ENCODE measurements at places on chromosomes 2 and 18.

GRCh38 chr18:57909620-57910019, 106.5 kb upstream of the ATP8B1 start:
- DNase-seq = no peak

DNA sequence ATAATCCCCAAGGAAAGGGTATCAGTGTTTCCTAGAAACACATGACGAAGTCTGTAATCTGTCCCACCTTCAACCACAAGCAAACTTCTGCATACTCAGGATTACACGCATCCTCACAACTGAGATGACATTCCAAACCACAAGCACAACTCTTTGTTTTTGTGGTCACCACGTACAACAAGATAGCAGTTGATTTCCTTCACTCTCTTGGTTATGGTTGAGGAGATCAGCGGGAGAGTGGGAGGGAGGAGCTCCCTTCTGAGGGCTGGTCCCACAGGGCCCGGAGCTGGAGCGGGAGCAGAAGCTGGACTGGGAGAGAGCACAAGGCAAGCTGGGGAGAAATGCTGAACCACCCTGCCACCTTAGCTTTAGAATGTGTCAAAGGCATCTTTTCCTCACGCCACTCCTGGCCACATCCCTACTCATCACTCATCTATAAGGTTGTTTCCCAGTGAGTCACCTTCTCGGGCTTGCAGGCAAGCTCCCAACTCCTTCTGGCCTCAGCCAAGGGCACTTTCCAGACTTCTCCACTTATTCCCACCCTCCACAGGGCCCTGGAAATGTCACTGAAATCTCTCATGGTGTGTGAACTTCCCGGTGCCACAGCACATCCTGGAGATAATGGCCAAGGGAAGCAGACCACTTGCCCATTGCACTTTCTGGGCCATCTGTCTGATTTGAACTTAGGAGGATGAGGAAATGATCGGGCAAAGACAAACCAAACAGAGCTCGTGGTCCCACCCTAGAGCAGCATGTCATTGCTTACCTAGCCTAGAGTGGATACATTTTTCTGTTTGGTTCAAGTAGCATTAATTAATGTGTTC, 98.9 kb upstream of the LGALSL start:
- DNase-seq = no peak

- DNase-seq = peak; percentile 85
Measured at GRCh38 chr2:113138428-113139322, 11.3 kb downstream of the IL1RN start.

DNA sequence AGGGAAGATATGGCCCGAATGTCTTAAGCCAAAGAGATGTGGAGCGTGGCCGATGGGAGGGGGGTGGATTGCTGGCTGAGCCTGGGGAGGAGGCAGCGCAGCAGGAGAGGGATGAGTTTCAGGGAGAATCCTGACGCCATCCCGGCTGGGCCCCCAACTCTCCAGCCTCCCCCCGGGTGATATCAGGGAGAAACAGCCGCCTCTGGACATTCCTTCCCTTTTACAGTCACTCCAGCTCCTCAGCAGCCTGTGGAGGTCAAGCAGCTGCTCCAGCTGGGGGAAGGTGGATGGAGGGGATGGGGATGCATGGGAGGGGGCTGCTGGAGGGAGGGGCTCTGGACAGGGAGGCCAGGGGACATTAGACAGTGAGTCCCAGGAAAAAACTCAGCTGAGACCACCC, 9.5 kb upstream of the DES start:
- DNase-seq = no peak

- no peak for DNase-seq
Measured at GRCh38 chr18:32848826-32849225, 76.0 kb upstream of the KLHL14 start.

DNA sequence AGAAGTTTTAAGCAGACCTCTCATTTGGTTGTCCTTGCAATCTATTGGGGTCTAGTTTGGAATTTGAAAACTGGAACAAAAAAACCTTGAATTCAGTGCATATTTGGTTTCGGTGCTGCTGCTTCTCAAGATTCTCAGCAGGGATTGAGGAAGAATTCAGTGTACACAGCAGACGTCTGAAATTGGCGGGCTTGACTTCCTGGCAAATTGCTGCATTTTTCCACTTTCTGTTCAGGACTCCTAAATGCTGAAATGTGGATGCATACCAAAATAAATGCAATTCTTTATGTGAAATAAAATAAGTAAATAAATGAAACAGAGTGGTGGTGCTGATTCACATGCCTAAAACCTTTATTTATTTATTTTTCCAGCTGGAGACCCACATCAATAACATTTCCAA, 332.4 kb upstream of the KYNU start:
- no peak for DNase-seq

DNA sequence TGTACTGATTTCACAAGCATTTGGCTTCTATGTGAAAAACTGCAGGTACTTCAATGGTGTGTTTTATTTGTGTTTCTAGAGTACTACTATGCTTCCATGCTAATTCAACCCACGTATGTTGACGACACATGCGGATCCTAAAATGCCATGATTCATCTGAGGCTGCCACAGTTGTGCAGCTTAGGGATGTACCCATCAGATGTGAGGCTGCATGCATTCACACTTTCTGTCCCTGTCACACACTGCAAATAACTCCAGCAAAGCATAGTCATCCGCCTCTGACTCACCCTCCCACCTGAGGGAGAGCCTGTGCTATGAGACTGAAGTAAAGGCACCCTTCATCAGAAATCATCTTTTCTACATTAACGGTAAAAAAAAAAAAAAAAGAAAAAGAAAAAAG, 22.1 kb upstream of the SERTAD2 start:
- DNase-seq = no peak

GRCh38 chr2:108594982-108595464, 60.8 kb downstream of the LIMS1 start:
- no peak for DNase-seq

- no peak for DNase-seq
Measured at GRCh38 chr2:6934345-6934744, 17.1 kb downstream of the RNF144A start.

DNA sequence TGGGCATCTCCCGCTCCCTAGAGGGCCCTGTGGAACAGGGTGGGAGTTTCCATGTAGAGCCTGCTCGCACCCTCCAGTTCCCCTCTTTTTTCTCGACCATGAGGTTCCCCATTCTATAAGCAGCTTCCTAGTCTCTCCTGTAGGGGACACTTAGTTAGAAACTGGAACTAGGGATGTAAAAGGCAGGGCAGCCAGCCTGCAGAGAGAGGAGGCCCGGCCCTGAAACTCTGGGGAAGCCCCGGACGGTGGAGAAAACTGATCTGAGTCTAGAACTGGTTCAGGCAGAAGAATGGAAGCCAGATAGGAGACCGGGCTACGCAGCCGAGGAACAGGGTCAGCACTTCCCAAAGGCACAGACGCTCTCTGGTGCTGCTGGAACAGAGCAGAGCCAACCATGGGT, 51.6 kb upstream of the ATG16L1 start:
- no peak for DNase-seq

- no peak for DNase-seq
Measured at GRCh38 chr2:83006961-83007360, 1452.1 kb downstream of the SUCLG1 start.

- peak; percentile 55 for DNase-seq
Measured at GRCh38 chr2:84830095-84830494, 50.8 kb downstream of the TRABD2A start.

- no peak for DNase-seq
Measured at GRCh38 chr2:8595811-8596600, 85.8 kb upstream of the ID2 start.

DNA sequence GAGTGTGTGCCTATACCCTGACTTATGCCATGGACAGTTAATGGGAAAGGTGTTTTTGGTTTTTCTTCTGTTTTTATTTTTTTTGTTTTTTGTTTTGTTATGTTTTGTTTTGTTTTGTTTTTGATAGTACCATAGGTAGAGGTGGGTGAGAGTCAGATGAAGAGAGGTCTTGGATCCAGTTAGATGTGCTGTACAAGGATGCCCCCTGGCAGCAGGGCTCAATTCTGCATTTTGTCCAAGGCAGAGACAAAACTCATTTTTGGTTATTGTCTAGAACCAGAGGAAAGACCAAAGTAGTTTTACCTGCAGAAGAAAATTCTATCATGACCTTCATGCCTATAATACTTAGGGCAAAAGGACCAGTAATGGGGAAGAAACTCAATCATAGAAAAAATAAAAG, 48.5 kb downstream of the SLC5A7 start:
- no peak for DNase-seq

DNA sequence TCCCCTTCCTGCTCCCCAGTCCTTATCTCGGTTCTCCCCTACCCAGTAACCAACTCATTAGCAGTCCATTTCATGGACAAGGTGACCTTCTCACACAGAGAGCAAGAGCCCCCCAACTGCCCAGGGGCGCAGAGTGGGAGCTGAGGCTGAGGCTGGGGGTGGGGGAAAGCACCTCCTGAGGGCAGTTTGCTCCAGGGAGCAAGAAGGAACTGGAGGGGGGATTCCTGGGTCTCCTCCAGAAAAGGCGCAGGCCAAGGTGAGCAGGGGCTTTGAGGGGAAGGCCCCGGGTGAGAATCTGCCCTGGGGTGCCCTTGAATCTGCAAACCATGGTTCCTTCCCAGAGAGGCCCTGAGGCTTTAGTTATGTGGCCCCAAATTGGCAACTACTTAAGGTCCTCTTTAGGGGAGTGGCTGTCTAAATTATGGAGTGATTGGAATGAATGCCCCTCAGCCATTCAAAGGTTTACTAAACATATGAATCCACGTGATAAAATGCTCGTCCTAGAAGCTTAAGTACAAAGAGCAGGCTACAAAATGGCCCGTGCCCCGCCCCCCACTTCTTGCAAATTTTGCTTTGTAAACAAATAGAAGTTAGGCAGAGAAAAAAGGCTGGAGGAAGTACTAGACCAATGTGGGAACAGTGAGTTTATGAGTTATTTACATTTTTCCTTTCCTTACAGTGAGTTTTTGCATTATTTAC, 123.5 kb upstream of the HS6ST1 start:
- no peak for DNase-seq

DNA sequence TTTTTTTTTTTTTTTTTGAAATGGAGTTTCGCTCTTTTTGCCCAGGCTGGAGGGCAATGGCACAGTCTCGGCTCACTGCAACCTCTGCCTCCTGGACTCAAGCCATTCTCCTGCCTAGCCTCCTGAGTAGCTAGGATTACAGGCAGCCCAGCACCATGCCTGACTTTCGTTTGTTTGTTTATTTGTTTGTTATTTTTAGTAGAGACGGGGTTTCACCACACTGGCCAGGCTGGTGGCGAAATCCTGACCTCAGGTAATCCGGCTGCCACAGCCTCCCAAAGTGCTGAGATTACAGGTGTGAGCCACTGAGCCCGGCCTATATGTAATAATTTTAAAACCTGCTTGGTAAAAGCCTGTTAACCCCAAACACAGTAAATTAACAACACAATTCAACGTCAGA, 435.7 kb downstream of the LRRTM4 start:
- DNase-seq = no peak

DNA sequence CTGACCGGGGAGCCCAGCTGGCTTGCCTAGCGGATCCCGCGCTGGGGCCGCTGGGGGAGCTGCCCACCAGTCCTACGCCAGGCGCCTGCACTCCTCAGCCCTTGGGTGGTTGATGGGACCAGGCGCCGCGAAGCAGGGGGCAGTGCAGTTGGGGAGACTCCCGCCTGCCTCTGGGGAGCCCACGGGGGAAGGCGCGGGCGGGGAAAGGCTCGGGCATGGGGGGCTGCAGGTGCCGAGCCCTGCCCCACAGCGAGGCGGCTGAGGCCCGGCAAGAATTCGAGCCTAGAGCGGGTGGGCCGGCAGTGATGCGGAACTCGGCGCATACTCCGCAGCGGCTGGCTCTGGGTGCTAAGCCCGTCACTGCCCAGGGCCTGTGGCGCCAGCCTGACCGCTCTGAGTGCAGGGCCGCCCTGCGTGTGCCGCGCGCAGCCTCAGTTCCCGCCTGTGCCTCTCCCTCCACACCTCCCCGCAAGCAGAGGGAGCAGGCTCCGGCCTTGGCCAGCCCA, 249.1 kb upstream of the TEKT4 start:
- DNase-seq = no peak

DNA sequence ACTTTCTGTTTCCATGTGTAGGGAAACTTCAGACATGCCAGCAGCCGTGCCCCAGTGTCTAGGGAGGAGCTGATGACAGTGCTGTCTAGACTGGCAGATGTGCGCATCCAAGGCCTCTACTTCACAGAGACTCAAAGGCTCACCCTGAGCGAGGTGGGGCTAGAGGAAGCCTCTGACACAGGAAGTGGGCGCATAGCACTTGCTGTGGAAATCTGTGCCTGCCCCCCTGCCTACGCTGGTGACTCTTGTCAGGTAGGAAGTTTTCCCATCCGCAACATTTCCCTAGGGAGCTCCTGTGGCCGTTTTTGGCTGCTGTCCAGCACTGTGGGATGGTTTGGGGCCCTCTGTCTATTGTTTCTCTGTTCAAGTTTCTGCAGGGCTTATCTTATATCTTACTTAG, 143.1 kb upstream of the TTC39C start:
- peak; percentile 80 for DNase-seq

GRCh38 chr2:70460333-70460732, 93.3 kb downstream of the TGFA start:
- no peak for DNase-seq

GRCh38 chr18:29188760-29189159, 1011.8 kb upstream of the CDH2 start:
- no peak for DNase-seq

DNA sequence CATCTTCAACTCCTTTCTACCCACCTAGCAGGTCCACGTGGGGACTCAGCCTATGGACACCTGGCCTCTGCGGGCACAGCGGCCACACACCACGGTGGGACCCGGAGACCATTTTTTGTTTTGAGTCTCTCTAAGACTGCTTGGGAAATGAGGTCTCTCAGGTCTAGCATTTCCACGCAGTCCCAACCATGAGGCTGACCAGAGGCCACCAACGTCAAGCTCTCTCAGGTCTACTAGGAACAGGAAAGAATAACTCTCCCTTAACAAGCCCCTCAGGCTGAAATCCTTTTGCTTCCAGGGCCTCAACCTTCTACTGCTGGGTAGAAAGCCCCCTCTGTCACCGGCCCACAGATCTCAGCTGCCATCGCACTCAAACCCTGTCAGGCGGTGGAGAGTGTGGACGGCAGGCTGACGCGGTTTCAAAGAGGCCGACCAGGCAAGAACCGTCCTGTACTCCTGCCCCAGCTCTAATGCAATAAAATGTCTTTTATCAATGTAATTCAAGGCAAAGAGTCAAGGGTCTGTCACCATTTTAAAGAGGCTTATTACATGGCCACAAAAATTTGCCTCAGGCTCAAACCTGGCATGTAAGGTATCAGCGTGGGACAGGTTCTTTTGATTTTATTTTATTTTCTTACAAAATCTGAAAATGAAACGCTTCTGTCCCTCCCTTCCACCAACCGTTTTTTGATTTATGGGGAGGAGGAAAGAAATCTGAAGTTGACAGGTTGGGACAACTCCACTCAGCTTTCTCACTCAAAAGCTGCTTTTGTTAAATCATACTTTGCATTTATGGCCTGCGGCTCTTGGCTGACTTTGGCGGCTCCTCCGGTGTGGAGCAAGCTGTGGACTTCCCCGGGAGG, 74.0 kb downstream of the BCL11A start:
- no peak for DNase-seq

DNA sequence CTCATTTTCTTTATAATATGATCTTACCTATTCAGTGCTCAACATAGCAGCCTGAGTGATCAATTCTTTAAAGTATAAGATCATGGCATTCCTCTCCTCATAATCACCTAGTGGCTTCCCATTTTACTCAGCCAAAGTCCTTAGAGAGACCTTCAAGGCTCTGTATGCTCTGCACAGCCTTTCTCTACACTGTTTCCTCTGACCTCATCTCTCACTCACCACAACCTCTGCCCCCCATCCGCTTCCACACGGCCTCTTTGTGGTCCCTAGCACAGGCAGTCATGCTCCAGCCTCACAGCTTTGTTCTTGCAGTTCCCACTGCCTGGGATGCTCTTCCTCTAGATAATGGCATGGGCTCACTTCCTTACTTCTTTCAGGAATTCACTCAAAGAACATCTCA, 109.2 kb downstream of the HIBCH start:
- no peak for DNase-seq
